Left ventricle myocardium inferior (tissue), 1 donor: ENCODE measurements at places on chromosomes 11 and 22.
A peak's percentile ranks its signal among the peaks of the same experiment; 100 is the strongest.

DNA sequence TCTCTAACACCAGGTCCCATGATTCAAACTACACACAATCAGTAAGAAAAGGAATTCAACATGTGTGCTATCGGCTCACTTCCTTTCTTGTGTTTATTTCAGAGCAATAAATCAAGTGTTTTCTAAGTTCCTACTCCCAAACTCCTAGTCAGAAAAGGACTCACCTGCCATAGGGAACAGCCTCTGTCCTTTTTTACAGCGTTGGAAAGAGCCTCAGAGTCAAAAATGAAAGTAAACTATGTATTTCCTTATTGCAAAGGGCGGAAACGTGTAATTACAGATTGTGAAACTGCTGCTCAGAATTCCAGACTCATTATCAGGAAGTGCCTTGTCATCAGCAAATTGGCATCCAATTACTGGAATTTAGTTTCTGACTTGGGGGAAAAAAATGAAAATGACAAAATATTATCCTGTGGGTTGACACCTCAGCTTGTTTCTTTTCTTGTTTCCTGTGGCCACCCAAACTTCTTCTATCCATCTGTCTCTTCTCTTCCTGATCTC is at the start of gene CASP4:
Gene CASP4, minus strand, starts transcription at position 220 of the 501 bp plus-strand sequence. Its CDS starts 49 bp downstream, at position 171.
- DNase-seq: no peak

GRCh38 chr22:19669570-19669969 is 44.7 kb upstream of the SEPTIN5 start:
- DNase-seq: peak; percentile 59

DNA sequence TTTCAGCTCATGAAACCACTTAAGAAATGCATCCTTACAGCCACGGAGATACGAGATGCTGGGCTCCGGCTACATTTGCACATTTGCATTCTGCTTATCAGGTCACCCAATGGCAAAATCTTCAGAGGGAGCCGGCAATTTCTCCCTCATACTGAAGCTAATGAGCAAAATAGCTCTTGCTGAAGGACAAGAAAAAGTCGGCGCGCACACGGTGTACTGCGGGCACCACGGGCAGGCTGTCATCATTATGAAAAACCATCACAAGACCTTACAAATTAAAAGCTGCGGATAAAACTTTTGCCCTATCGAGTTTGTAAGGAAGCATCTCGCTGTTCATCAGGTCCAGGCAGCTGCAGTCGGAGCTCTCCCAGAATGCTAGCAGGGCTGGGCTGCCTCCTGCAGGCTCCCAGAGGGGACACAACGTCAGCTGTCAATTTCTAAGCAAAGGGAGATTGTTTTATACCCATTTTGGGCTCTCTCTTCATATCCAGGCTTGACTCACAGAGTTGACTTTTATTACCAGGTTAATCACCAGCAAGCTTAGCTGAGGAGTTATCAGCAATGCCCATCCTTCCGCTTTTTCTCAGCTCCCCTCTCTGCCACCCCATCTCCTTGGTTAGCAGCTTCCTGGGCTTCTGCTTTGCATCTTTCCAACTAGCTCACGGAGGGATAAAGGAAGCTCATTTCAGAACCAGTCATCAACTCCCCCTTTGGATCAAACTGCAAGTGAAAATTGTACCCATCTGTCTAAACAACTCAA is 375.1 kb downstream of the OPCML start:
- no peak for DNase-seq

DNA sequence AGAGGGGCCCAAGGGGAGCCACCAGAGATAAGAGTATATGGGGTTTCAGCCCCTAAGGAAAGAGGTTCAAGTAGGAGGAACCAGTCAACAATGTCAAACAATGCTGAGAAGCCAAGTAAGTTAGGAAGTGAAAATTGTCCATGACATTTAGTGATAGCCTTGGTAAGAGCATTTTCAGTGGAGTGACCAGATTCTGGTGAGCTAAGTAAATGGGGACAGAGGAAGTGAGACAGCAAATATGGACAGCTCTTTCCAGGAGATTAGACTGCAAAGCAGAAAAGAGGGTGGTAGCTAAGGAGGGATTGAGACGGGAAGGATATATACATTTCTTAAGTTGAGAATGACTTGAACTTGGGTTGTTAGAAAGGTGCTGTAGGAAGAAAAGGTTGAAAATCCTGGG is 22.9 kb downstream of the POLD3 start:
- DNase-seq: no peak

DNA sequence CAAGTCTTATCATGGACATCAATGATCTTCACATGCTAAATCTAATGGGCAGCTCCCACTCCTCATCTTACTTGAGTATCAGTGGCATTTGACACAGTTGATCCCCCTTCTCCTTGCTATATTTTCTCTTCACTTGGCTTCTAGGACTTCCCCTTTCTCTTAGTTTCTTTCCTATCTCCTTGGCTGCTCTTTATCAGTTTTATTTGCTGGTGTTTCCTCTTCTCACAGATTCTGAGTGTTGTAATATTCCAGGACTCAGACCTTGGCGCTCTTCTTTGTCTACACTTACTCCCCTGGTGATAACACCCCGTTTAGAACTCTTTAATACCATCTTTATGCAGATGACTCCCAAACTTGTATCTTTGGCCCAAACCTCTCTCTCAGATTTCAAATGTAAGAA is 33.9 kb upstream of the RASSF10 start:
- no peak for DNase-seq

- DNase-seq: peak; percentile 81
These were observed 146.5 kb downstream of the CCDC34 start for GRCh38 chr11:27216270-27217149.

DNA sequence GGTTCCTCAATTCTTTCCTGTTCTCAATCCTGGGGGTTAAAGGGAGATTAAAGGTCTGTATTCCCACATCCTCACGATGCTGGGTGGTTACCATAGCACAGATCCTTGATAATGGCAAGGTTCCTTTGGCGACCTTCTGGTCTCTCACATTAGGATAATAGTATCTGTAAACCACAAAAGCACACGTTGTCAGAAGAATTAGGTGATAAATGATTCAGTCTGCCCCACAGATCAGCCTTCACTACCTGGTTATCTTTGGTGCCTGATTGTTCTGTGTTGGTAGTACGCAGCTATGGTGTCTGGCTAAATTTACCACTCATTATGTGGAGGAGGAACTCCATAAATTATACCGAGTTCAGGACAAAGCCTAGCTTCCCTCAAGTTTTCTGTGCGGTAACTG is 78.4 kb downstream of the C2CD3 start:
- no peak for DNase-seq

DNA sequence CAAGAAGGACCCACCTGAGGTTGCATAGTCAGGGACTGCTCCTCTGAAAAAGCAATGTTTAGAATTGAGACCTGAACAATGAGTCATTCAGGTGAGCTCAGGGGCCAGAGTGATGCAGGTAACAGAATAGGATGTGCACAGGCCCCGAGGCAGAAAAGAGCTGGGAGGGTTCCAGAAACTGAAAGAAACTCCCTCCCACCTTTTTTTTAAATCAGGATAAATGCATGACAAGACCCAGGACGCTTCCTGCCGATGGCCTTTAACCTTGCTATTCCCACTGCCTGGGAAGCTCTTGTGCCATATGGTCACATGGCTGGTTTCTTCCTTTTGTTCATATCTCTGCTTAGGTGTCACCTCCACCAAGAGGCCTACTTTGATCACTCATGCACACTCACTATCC is 214.2 kb upstream of the ZBED5 start:
- no peak for DNase-seq

DNA sequence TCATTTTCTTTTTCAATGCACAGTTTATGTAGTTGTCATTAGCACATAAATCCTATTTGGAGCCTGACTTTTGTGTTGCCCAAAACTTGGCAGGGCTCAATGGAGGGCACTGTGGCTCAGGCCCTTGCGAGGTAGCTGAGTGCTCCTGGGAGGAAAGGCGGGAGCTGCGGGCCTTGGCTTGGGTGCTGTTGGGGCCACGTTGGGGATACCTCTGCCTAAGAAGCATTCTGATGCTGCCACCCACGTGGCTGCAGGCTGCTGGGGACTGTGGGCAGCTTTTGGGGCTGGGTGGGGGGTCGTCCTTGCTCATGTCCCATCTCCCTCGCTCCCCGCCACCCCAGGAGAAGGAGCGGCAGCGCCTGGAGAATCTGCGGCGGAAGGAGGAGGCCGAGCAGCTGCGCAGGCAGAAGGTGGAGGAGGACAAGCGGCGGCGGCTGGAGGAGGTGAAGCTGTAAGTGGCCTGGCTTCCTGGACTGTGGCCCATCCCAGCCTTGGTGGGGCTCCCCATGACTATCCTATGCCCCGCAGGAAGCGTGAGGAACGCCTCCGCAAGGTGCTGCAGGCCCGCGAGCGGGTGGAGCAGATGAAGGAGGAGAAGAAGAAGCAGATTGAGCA is 20.9 kb downstream of the INCENP start:
- no peak for DNase-seq

DNA sequence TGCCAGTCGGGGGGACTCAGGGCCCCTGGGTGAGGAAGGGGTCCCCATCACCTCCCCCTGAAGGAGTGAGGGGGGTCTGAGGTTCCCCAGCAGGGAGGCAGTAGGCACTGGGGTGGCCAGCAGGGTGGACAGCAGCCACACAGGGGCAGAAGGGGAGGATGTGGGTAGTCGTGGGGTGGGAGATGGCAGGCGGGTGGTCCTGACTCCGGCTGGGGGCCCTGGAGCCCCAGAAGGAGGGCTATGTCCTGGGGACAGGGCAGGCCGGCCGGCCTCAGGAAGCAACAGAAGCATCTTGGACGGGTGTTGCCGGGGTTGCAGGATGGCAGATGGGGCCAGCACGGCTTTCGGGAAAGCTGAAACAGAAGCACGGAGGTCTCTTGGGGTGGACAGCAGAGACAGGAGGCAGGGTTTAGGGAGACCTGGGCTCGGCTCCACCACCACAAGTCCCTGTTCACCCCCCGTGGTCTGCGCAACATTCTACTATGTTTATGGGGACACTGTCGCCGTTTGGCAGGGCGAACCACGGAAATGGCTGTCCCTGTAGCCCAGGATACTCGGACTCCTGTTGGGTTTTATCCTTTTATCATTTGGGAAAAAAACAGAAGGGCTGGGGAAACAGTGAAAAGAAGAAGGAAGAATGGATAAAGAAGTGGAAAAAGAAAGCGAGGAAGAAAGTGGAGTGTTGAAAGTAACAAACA is 14.1 kb downstream of the VWCE start:
- no peak for DNase-seq

GRCh38 chr11:111697933-111698371 is 68.2 kb downstream of the PPP2R1B start:
- no peak for DNase-seq

DNA sequence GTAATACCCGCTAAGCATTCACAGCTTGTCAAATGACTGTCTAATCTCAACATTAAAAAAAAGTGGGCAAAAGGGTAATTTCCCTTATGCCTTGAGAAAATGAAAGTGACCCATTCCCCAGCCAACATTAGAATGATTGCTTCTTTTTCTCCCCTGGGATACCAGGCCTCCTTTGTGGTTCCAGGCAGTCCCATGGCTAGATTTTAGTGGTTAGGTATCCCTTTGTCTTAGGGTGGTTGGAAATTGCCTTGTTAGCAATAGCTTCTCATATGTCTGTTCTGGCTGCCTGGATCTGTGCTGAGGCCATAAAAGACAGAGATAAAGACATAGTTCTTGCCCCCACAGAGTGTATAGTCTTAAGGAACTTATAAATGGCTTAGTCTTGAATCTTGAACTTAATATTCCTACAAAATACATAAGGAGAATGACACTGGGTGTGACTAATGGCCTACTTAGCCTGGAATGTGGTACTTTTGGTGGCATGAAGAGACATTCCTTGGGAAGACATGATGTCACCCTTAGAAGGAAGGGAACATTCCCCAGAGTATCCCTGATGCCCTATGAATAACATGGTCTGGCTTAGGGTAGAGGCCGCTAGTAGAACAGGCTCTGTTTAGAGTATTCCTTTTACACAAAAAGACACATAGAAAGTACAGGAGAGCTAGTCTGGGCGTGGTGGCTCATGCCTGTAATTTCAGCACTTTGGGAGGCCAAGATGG is 90.3 kb downstream of the ZBTB16 start:
- DNase-seq: no peak

DNA sequence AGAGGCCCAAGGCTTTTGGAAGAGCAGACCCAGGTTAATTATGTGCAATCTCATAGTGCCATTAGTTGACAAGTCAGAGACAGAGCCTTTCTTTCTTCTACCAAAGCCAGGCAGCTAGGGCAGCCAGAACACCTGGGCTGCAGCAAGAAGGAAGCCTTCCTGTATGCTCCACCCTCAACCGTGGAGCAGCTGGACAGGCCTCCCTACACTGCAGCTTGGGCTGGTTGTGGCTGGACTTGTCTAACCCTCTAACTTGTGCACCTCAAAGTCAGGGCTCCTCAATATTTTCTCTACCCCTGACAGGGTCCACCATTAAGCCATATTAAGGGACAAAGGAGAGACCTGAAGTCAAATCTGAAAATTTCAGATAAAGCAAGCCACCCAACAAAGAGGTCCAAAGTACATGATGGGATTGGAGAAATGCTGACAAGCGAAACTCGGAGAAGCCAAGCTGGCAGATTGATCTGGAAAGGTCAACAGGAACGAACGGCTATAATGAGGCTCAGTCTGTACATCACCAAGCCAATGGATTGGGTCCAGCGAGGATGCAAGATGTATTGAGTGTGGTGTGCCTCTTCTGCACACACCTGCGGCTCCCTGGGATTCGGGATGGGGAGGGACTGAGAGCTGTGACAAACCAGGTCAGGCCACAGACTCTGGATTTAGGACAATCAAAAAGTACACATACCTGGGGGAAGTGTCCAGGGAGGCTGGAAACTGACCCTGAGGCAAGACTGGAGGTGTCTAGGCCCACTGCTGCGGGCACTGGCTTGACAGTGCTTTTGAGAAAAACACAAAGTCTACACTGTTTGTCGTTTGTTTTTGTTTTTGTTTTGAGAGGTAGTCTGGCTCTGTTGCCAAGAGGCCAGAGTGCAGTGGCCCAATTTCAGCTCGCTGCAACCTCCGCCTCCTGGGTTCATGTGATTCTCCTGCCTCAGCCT is 11.7 kb upstream of the SLC43A3 start:
- DNase-seq: no peak

GRCh38 chr11:111911563-111912401 is at the start of gene CRYAB:
TSS of gene CRYAB (minus strand) at chr11:111911770. CDS start at chr11:111911724, 46 bp downstream.
- DNase-seq: peak; percentile 89

- no peak for DNase-seq
These were observed 61.1 kb downstream of the ARHGAP42 start for GRCh38 chr11:100748153-100748552.

DNA sequence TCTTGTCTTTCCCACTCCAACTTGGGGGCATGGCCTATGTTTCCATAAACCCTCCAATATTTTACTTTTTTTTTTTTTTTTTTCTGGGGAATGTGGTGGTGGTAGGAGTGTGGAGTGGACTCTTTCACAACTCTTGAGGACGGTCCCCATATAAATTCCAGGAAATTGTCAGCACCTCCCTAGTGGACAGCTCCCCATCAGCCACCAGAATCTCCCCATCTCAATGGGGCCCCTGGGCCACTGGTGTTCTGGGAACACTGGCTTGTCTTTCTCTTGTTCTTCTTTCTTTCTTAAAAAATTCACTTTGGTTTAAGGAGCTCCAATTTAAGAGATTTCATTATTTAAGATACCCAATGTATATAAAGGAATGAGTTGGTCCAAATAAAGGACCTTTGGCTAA is 74.1 kb downstream of the ADM start:
- DNase-seq: no peak

- DNase-seq: no peak
These were observed 110.6 kb downstream of the SCN3B start for GRCh38 chr11:123543797-123544196.

- peak; percentile 83 for DNase-seq
These were observed 95.8 kb downstream of the SWAP70 start for GRCh38 chr11:9759519-9760192.
